ENCODE measurements at places on chromosomes 13 and 19. TPM values are rescaled to one million over a fixed set of nuclear protein-coding genes. Genes with fewer than 3 reads are reported as not detected.

The FPR1 gene
- total RNA-seq = not detected

DNA sequence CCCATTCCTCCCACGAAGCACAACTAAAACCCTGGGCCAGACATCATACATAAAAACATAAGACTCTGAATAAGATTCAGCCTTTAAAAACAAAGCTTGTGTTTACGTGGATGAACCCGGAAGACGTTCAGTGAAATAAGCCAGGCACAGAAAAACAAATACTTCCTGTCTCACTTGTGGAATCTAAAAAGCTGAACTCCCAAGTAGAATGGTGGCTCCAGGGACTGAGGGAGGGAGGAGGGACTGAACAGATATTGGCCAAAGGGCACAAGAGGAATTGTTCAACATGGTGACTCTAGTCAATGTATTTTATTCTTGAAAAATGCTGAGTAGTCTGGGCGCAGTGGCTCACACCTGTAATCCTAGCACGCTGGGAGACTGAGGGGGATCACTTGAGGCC is 35.7 kb upstream of the TPM4 start:
- peak; percentile 46 for DNase-seq

The BEST2 gene
- total RNA-seq = not detected

DNA sequence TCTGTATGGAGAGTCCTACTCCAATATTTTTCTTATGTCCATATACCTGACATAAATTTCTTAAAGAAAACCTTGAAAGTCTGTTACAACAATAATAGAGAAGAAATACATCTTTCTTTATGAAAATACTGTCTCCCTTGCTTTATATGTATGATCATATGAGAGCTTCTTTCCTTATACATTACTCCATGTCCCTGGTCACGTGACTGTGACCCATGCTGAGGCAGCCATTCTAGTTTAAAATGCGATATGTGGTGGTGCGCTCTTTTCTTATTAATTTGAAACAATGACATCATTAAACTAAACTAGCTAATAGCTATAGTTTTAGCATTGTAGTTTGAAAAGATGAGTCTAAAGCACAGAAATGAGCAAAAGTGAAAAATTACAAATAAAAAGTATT is 1120.3 kb upstream of the PRR20A start:
- no peak for DNase-seq

DNA sequence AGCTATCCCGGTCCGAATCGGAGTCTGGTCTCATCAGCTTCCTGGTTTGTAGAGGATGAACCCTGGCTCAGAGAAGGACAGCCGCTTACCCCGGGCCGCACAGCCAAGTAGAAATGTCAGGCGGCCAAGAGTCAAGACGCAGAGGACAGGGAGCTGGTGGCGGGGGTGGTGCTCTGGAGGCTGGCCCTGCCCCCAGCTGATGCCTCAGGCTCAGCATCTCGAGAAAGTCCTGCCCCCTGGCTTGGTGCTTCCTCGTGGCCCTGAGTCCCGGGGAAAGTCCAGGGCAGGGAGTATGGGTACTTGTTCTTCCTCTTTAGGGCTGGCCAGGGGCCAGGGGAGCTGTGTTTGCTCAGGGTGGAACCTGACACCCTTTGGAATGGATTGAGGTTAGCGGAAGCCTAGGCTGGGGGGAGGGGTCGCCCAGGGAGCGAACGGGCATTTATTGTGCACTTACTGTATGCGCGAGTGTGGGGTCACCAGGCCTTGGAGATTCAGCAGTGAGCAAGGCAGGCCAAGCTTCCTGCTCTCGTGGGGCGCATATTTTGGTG is 2.2 kb downstream of the TJP3 start:
- DNase-seq = no peak

Measured in endothelial cell of umbilical vein (primary cell).